ENCODE measurements at places on chromosomes 3 and 15.

GRCh38 chr3:9933561-9934234 is at the start of gene CRELD1:
TSS of gene CRELD1 (plus strand) at chr3:9933834. CDS start at chr3:9934439, 605 bp downstream.
- peak; percentile 94 for DNase-seq

GRCh38 chr3:150020527-150020926 is 49.8 kb upstream of the PFN2 start:
- no peak for DNase-seq

GRCh38 chr3:168001244-168001643 is 94.5 kb downstream of the GOLIM4 start:
- no peak for DNase-seq

GRCh38 chr15:72824112-72824511 is 40.6 kb upstream of the ADPGK start:
- DNase-seq = no peak

GRCh38 chr3:194930377-194931204 is 244.9 kb downstream of the FAM43A start:
- no peak for DNase-seq

GRCh38 chr3:49377483-49377882 is 19.3 kb upstream of the GPX1 start:
- no peak for DNase-seq

GRCh38 chr3:41224120-41224806 is 25.0 kb downstream of the CTNNB1 start:
- DNase-seq = no peak

DNA sequence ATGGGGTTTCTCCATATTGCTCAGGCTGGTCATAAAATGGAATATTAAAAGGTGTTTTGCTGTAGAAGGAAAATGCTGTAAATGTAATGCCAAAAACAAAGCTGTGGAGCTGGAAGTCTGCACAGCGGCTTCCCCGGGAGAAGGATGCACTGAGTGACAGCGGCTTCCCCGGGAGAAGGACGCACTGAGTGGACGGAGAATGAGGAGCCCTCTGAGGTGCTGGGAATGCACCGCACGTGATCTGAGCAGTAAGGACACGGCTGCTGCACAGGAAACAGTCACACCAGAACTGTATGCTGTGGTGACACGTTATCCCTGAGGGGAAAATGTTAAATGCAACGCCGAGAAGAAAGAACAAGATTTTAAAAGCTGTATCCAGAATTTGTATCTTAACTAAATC is 24.6 kb downstream of the TNK2 start:
- no peak for DNase-seq

Data from NCI-H146 (cell line).